GM03348 (cell line): ENCODE measurements at places on chromosomes 4 and X.
A peak's percentile ranks its signal among the peaks of the same experiment; 100 is the strongest.

DNA sequence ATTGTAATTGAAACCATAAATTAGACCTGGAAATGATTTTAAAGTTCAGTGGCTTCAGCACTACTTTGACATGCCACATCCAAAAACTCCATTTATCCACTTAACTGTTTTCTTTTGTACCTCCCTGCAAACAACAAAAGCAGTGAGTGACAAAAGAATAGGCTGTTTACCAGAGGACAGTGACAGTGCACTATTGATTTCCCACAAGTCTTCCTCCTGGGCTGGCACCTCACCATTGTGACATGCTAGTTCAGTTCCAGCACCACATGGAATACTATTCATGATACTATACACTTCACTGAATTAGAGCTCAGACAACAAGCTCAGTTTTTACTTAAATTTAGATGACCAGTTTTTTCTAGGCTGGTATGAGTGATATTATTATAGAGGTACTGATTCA, 29.3 kb downstream of the MOSPD2 start:
- DNase-seq = no peak

DNA sequence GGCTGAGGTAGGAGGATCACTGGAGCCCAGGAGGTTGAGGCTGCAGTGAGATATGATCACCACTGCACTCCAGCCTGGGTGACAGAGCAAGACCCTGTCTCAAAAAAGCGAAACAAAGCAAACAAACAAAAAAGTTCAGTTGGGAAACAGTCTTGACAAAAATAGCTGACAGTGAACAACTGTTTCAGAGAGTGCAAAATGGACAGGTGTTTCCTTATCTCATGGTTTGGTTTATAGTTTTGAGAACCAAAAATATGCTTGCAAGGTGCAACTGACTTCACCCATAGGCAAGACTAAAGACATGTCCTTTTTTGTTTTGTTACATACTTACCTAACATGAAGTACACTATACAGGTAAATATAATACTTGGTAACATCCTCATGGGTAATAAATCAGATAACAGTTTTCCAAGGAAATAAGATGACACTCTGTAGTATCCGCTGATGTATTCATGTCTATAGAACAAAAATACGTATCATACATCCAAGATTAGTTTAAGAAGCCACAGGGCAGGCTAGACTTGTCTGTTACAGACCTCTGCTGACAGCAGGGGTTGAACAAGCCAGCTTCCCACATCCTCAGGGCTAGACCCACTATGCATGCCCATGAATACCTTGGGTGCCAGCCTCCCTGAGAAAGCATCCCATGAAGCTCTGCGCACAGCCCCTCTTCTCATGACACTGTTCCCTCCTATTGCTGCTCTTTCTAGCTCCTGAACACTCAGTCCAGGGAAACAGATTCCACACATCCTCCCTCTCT, 59.3 kb downstream of the ABCG2 start:
- DNase-seq = no peak

- peak; percentile 36 for DNase-seq
Observed at GRCh38 chr4:4182835-4183568, 43.7 kb downstream of the OTOP1 start.

GRCh38 chr4:56655627-56656345, 25.3 kb downstream of the HOPX start:
- DNase-seq = peak; percentile 32

GRCh38 chr4:154660052-154660451, 47.6 kb upstream of the FGG start:
- no peak for DNase-seq

- DNase-seq = no peak
Observed at GRCh38 chr4:151614561-151614960, 146.2 kb downstream of the GATB start.

DNA sequence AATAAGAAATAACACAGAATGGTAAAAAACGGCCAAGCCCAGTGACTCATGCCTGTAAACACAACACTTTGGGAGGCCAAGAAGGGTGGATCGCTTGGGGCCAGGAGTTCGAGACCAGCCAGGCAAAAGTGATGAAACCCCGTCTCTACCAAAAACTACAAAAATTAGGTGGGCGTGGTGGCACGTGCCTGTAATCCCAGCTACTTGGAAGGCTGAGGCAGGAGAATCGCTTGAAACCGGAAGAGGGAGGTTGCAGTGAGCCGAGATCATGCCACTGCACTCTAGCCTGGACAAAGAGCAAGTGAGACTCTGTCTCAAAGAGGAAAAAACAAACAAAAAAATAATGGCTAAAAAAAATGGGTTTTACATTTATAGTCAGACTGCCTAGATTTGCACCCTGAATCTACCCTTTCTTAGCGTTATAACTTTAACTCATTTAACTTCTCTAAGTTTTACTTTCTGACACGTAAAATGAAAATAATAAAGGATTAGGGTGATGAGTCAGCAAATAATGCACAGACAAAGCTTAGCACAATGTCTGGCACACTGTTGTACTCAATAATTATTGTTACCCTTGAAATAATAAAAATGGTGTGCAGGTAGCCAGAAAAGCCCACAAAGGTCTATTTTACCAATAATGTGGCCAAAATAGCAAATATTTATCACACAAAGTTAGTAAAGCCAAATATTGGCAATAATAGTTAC, 55.0 kb downstream of the ATP11C start:
- no peak for DNase-seq

GRCh38 chr4:121358473-121358872, 22.3 kb downstream of the QRFPR start:
- peak; percentile 14 for DNase-seq
